ENCODE measurements at places on chromosomes 2 and 18.

DNA sequence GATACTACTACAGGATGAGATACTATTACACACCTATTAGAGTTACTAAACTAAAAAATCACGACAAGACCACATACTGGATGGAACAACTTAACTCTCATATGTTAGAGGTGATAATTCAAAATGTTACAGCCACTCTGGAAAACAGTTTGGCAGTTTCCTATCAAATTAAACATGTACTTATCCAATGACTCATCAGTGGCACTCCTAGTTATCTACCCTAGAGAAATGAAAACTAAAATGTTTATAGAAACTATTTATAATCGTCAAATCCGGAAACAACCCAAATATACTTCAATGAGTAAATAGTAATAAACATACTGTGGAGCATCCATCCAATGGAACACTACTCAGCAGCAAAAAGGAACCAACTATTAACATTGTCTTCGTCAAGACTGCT lies 137.0 kb upstream of the RBBP8 start:
- DNase-seq: no peak

- DNase-seq: no peak
These were observed 455.7 kb upstream of the TCF4 start for GRCh38 chr18:56043641-56044061.

DNA sequence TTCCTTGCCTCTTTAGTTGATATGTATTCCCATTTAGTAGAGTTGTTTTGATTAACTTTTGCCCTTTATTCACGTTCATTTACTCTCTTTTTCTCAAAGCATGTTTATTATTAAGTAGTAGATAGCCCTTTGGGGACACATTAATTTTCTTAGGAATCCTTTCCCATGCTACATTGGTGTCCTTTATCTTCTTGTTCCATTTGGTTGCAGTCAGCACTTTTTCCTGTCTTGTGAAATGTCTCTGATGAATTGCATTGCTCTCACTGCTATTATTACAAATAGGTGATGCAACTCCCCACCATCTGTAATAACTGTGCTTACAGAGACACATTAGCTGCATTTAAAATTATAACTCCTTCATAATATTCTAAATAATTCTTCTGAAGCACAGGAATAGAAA lies 428.5 kb upstream of the CNTNAP5 start:
- no peak for DNase-seq

DNA sequence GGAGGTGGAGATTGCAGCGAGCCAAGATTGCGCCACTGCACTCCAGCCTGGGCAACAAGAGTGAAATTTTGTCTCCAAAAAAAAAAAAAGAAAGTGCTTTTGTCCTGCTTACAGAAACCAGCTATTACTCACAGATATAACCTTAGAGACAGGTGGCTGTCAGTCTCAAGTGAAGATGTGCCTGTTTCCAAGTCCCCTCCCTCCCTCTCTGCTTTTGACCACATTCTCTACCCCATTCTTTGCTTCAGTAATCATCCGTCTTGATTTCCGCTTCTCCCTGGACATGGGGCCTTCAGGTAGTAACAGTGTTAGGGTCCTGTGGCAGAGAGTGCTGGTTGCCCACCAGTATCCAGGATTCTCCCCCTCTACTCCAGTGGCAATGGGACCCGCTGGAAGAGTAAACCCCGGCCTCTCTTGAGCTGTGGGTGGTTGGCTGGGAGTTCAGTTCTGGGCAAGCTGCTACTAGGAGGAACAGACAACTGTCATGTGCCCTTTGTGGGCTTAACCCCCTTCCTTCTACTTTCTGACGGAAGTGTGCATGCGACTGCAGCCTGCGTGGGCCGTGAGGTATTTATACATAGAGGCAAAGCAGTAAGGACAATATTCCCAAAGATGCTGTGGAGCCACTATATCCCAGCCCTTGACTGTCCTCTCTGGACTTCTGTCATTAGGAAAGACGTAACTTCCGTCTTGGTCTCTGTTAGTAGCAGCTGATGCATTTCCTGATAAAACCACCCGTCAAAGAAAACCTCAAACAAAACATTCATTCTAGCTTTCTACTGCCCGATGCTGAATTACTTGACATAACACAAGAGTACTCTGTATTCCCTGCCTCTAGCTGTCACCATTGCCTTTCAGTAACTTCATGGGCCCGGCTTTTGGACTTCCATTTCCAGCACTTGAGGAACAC lies 17.8 kb downstream of the PDCL3 start:
- peak; percentile 62 for DNase-seq

DNA sequence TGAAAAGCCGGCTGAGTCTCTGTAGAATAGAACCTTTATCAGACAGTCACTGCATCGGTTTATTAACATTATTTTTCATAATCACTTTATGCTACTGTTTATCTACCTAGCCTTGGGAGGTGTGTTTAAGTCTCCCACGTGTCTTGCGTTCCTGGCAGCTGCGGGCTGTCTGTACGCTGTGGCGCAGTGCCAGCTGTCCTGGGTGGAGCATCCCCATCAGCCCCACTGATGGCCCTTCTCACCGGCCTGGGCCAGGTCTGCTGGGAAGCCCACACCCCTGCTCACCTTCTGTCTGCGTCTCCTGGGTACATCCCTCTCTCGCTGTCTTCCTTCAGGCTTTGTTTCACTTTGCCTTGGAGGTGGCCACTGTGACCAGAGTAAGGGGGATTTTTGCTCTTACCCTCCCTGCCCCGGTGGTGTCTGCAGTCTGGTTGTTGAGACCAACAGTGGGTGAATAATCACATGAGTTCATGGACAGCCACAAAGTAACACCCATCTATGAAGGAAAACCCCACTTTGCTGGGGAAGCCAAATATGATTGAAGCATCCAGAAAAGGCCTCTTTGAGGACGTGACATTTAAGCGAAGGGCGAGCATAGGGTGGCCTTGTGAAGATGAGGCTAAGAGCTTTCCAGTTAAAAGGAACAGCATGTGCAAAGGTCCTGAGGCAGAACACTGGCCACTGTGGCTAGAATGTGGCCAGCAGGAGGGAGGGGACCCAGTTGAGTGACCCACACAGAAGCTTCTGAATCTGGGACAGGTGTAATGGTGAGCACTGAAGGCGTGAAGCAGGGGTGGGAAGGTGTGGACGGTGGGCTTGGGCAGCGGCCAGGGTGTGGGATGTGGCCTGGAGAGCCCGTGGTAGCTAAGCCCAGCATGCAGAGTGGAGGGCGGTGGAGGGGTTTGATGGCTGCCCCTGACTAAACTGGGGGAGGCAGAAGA lies 41.7 kb downstream of the RAMP1 start:
- no peak for DNase-seq

GRCh38 chr2:73987109-73987947 lies 2.6 kb downstream of the TET3 start:
- DNase-seq: peak; percentile 27

- DNase-seq: no peak
These were observed 16.3 kb upstream of the ITGA4 start for GRCh38 chr2:181440919-181441318.

DNA sequence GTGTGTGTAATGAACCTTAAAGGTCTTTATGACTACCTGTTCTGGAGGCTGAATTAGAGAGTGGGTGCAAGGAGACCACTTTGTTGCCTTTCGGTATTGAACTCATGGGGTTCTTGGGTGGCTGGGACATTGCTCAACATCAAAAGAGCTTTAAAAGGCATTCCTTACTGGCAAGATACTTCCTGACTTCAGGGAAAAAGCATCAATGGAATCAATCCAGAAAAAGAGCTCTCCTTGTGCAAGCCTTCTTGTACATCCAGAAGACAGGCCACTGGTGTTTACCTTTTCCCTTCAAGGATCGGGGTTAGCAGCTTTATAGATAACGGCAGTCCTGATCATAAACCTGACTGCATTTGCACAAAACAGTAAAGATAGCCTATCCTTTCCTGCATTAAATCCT lies 9.5 kb downstream of the PNO1 start:
- no peak for DNase-seq

- DNase-seq: no peak
These were observed 227.7 kb downstream of the VAPA start for GRCh38 chr18:10141559-10141958.

- no peak for DNase-seq
These were observed 46.2 kb downstream of the INHBB start for GRCh38 chr2:120391911-120392665.

GRCh38 chr18:56927786-56928185 lies 219.1 kb upstream of the BOD1L2 start:
- peak; percentile 73 for DNase-seq

DNA sequence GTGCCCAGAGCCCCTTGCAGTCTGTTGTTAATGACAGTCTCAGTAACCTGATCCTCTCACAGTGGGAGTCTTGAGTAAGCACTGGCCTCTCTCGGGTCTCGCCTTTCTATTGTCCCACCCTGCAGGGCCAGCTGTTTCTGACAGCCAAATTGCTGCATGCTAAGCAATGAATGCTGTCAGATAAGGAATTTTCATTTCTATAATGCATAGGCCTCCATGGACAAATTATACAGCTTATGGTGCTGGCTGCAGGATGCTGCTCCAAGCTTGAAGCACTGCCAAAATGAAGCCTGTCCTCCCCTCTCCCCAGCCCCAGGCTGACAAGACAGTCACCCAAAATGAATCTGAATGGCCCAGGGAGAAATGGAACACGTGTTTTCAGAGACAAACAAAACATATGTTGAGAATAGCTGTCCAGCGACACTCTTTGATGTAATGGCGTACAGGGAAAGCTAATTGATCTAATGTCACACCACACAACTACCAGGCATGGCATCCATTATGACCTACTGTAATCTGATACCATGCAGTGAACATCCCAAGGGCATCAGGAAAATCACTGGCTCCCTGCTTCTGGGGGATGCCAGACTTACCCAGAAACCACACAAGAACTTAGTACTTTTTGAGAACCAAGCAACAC lies 36.8 kb downstream of the ACVR1 start:
- DNase-seq: no peak

DNA sequence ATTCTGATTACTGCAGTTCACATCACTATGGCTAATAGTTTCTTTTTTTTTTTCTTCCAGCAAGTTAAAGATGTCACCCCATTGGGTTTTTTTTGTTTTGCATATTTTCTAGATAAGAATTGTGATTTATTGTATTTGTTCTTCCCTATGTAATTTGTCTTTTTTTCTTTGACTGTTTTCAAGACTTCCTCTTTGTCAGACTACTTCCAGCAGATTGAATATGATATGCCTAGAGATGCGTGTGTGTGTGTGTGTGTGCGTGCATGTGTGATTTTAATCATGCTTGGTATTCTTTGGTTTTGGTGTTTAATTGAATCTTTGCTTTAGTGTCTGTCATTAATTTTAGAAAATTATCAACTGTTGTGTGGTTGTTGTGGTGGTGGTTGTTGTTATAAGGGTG lies 166.7 kb upstream of the SLC39A10 start:
- no peak for DNase-seq

GRCh38 chr2:47508641-47509040 lies 105.7 kb downstream of the MSH2 start:
- no peak for DNase-seq

- no peak for DNase-seq
These were observed 110.9 kb downstream of the GLI2 start for GRCh38 chr2:120846406-120847095.

DNA sequence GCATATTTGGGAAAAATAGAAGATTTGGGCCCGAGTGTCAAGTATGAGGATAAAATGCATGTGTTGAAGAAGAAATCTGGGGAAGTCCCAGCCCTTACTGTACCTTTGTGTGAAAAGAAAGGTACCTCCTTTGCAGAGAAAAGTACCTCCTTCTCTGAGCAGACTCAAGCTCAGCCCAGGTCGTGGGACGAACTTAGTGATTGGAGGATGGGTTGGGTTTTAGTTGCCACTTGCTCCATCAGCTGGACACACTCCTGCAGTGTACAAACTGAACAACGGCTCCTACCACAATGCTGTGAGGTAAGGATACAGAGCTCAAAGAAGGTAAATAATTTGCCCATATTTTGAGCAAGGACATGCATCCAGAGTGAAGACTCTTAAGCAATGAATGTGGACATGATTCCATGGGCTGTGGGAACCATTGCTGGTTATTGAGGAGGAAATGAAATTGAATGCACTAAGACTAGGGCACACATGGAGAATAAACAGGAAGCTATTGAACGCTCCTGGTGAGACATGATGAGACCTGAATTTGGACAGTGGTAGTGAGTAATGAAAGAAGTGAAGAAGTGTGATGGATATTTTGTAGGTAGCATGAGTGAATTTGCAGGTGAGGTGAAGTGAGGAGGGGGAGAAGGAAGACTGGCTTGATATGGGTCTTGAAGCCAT lies 49.8 kb upstream of the IL1RL1 start:
- DNase-seq: no peak

DNA sequence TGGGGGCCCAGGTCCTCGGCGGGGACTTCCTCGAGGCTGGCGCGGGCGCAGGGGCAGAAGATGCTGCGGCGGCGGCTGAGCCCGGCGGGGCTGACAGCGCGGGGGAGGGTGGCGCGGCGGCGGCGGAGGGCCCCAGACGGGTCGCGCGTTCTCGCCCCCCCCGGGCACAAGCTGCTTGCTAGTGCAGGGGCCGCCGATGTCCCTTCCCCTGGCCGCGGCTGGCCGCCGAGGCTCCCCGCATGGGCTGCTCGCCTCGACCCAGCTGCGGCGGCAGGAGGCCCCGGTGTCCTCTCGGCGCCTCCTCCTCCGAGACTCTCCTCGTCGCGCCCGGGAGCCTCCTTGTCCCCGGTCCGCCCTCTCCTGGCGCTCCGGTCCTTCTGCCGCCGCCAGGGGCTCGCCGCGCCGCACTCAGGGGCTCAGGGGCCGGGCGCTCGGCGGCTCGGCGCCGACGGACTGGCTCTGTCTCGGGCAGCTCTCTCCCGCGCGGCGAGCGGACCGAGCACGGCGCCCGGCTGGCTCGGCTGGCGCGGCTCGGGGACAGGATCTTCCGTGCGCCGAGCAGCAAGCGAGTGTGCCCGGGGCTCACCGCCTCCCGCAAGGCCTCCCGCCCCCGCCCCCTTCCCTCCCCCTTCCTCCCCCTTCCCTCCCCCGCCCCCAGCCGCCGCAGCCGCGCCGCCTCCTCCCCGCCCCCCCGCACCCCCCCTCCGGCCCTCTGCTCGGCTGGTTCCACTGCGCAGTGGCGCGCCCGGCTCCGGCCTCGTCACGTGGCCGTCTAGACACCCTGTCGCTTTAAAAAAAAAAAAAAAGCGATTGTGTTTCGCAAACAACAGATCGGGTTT lies 902 bp upstream of the SMAD7 start:
- peak; percentile 82 for DNase-seq

- DNase-seq: no peak
These were observed 30.0 kb downstream of the EEF1B2 start for GRCh38 chr2:206189691-206190090.

GRCh38 chr2:54013996-54014395 lies 43.2 kb upstream of the PSME4 start:
- peak; percentile 10 for DNase-seq

DNA sequence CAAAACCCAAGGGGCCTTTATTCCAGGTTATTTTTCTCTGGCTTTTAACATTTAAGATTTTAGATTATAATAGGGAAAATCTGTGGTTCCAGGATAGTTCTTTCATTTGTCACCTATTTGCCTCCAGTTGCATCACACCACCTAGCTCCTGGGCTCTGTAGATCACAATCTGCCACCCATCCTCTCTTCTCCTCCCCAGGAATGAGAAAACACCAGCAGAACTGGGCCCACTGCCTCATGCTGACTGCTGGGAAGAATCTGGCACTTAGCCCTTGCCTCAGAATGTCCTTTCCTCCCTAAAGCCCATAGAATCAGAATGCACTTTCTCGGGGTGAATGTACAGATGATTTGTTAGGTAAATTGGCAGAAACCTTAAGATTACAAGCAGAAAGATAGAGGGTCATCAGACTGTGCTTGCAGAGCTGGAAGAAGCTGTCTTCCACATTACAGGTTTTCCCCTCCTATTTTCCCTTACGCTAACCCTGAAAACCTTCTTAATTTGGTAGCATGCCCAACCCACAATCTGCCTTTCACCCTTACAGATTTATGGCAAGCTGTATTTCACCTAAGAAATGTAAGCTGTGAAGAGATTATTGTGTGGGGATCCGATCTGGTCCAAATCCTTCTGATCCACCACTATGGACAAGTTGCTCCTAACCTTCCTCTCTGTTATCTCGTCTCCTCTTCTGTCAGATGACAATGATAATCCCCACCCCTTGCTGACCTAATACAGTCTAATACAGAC lies 72.6 kb downstream of the LRRC30 start:
- no peak for DNase-seq

Data from activated CD4-positive, alpha-beta T cell treated with anti-CD3 and anti-CD28 coated beads, Interleukin-2, amount 50 U/mL, for 16 hours (primary cell).